ENCODE measurements at places on chromosomes 12 and 14. TPM values are rescaled to one million over a fixed set of nuclear protein-coding genes. Genes with fewer than 3 reads are reported as not detected.

Gene HSPB8
- total RNA-seq: not detected

Gene ADSS1
- total RNA-seq: 5.5 TPM

Gene KRT83
- total RNA-seq: not detected

Gene DPY19L2
- total RNA-seq: 15.4 TPM

Gene DNAI7
- total RNA-seq: 0.82 TPM

Gene SLC25A47
- not detected for total RNA-seq

Gene TMEM52B
- not detected for total RNA-seq

GRCh38 chr14:50085570-50086320, 30.6 kb downstream of the VCPKMT start:
- H3K4me1 ChIP-seq: peaks cover 94% of the 10 kb centered on the region
- no peak for DNase-seq
- H3K36me3 ChIP-seq: no peaks in the 10 kb centered on the region

GRCh38 chr12:52126050-52126604, 46.6 kb downstream of the SMIM41 start:
- H3K4me3 ChIP-seq: no peak overlapping the region
- DNase-seq: no peak
- peak overlapping the region; percentile 19 for H3K27ac ChIP-seq

DNA sequence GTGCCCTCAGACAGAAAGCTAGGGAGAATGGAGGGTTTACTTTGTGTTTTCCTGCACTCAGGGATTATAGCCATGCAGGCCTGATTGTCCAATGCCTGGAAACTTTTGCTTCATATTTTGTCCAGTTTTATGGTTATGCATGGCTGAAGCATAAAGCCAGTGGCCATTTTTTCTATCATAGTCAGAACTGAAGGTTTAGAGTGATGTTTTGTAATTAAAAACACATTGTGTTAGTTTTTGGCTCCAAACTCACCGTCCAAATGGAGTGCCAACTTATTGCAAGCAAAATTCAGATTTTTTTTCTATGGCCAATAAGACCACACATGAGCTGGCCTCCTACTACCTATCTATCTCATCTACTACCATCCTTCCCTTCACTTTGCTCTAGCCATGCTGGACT, 40.2 kb upstream of the ATP2B1 start:
- no peaks in the 10 kb centered on the region for H3K4me1 ChIP-seq
- H3K4me3 ChIP-seq: no peak overlapping the region
- no peaks in the 10 kb centered on the region for H3K36me3 ChIP-seq
- no peaks in the 10 kb centered on the region for H3K27me3 ChIP-seq
- DNase-seq: no peak

DNA sequence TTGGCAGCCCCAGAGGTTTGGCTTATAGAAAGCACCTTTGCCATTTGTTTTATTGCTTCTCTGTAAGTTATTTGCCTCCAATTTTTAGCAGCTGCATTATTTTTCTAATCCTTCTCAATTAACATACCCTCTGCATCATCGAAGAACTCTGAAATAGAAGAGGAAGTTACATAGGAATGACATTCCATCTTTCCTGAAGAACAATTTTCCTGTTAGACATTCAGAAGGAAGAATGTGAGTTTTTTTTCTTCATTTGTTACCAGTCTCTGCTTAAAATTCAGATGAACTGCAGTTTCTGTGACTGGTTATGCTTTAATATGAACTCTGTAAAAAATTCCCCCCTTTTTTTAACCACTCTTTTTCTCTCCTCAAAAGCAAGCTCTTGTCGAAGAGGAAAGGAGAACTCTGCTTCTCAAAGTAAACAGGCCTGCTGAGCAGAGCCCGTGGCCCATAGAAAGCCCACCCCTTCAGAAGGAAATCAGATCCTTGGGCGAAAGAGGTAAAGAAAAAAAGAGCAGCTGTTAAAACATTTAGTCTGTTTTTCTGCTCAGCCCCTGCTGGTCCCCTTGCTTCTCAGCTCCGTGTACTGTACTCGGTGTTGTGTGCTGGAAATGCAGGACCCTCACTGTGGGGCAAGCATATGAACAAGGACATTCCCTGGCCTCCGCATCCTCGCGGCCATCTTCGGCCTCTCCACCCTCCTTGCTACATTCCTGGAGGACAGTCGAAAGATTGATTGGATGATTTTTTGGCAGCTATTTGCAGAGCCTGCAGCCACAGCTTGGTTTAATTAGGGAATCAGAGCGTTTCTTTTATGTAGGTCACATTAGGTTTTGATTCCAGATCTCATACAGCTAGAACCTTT, 164.4 kb upstream of the LRIG3 start:
- peaks cover 12% of the 10 kb centered on the region for H3K27me3 ChIP-seq
- no peak for DNase-seq
- no peaks in the 10 kb centered on the region for H3K36me3 ChIP-seq
- H3K4me1 ChIP-seq: no peaks in the 10 kb centered on the region
- peak overlapping the region; percentile 31 for H3K27ac ChIP-seq
- H3K4me3 ChIP-seq: no peak overlapping the region

DNA sequence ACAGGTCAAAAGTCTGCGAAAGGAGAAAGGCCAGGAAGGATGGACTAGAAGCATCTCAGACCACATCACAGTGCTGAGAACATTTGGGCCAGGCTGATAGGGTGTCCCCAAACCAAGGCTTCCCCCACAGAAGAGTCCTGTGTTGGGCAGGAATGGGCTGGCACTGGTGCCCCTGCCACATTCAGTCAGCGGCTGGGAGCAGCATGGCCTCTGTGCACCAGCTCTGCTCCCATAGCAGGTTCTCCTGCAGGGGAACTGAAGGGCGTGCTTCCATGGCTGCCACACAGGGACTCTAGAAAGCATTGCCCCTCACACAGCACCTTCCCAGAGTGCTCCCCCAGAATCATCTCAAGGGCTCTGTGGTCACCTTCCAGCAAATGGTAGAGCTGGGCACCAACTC, 17.5 kb downstream of the EVL start:
- peak overlapping the region; percentile 97 for H3K27ac ChIP-seq
- no peaks in the 10 kb centered on the region for H3K27me3 ChIP-seq
- H3K4me3 ChIP-seq: peak overlapping the region; percentile 92
- no peak for DNase-seq

GRCh38 chr12:98422359-98422758, 93.0 kb upstream of the TMPO start:
- no peak for DNase-seq
- H3K27me3 ChIP-seq: no peaks in the 10 kb centered on the region
- H3K4me3 ChIP-seq: no peak overlapping the region
- H3K36me3 ChIP-seq: no peaks in the 10 kb centered on the region

GRCh38 chr14:53534841-53535240, 381.7 kb upstream of the DDHD1 start:
- H3K27me3 ChIP-seq: no peaks in the 10 kb centered on the region
- DNase-seq: no peak
- H3K27ac ChIP-seq: no peak overlapping the region
- no peak overlapping the region for H3K4me3 ChIP-seq

GRCh38 chr14:106883218-106883692, 1356.9 kb downstream of the TMEM121 start:
- no peak overlapping the region for H3K27ac ChIP-seq
- DNase-seq: peak; percentile 29
- no peaks in the 10 kb centered on the region for H3K4me1 ChIP-seq
- no peak overlapping the region for H3K4me3 ChIP-seq
- H3K27me3 ChIP-seq: no peaks in the 10 kb centered on the region
- H3K36me3 ChIP-seq: no peaks in the 10 kb centered on the region

GRCh38 chr14:76936483-76936882, 92.0 kb downstream of the IRF2BPL start:
- H3K36me3 ChIP-seq: no peaks in the 10 kb centered on the region
- DNase-seq: no peak
- H3K27me3 ChIP-seq: no peaks in the 10 kb centered on the region
- no peak overlapping the region for H3K4me3 ChIP-seq

- H3K4me3 ChIP-seq: peak within 1 kb of the TSS; percentile 84
- H3K27me3 ChIP-seq: peaks cover 54% of the 10 kb centered on the region
- H3K4me1 ChIP-seq: peaks cover 16% of the 10 kb centered on the region
- H3K36me3 ChIP-seq: no peaks in the 10 kb centered on the region
- peak; percentile 4 for DNase-seq
Measured at GRCh38 chr12:32896432-32897280, at the start of gene PKP2. Gene PKP2 (minus strand): TSS chr12:32896777. CDS start chr12:32896731, 46 bp downstream.

DNA sequence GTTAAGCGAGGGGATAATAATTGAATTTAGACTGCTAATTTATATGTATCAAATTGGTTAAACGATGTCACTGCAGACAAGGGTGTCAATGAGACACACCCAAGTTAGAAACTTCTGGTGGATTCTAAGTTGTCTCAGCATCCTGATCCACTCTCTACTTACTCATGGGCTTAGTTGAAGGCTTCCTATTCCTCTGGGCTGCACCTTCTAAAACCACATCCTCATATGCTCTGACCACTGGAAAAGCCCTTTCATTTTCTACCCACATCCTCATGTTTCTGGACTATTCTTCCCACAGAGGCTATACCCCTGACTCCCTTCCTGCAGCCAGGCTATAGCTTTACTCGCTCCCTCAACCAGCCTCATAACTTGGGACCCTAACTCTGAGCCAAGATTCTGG, 493.8 kb downstream of the VRK1 start:
- H3K27me3 ChIP-seq: no peaks in the 10 kb centered on the region
- no peak overlapping the region for H3K27ac ChIP-seq
- H3K4me1 ChIP-seq: peaks cover 16% of the 10 kb centered on the region
- no peaks in the 10 kb centered on the region for H3K36me3 ChIP-seq
- H3K4me3 ChIP-seq: no peak overlapping the region
- DNase-seq: no peak

DNA sequence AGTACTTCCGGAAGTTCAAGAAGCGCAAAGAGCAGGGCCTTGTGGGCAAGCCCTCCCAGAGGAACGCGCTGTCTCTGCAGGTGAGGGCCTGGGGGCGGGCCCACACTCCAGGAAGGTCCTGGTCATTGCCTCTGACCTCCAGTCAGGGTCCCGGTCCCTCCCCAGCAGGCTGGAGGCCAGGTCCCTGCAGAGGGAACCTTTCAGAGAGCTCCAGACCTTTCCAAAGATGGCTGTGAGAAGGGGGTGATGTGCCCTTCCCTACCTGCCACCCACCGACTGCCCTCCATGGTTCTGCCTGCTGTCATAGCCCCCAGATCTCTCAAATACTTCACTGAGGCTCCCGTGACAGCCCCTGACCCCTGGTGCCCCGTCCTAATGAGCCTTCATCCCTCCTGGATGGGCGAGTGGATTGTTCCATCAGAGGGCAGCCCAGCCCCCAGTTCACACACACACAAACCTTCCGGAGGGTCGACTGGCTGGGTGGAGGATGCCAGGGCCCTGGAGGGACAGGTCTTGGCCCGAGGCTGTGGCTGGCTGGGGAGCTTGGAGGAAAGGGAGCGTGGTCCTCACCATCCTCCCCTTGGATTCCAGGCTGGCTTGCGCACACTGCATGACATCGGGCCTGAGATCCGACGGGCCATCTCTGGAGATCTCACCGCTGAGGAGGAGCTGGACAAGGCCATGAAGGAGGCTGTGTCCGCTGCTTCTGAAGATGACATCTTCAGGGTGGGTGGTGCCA, 117.5 kb upstream of the FKBP4 start:
- H3K27me3 ChIP-seq: no peaks in the 10 kb centered on the region
- no peak for DNase-seq
- H3K36me3 ChIP-seq: no peaks in the 10 kb centered on the region
- no peak overlapping the region for H3K4me3 ChIP-seq
- H3K4me1 ChIP-seq: no peaks in the 10 kb centered on the region
- no peak overlapping the region for H3K27ac ChIP-seq

GRCh38 chr12:105214670-105215375, 21.2 kb downstream of the APPL2 start:
- no peak for DNase-seq
- no peaks in the 10 kb centered on the region for H3K27me3 ChIP-seq
- H3K4me1 ChIP-seq: peaks cover 7% of the 10 kb centered on the region
- H3K27ac ChIP-seq: no peak overlapping the region
- peaks cover 82% of the 10 kb centered on the region for H3K36me3 ChIP-seq

DNA sequence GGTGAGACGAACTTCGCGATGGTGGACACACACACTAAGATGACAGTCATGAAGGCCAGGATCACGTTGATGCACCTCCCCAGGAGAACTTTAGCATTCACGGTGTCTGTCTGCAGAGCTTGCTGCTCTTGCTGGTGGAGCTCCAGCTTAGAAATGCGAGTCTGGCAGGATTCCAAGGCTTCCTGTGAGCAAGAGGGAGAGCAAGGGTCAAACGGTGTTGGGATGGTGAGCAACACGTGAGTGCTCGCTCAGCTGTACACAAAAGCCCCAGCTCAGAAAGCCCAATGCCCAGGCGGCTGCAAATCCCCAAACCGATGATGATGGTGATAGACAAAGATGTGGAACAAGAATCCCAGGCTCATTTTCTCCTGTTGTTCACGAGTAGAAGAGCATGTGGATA, 78.8 kb downstream of the TMCC3 start:
- H3K36me3 ChIP-seq: no peaks in the 10 kb centered on the region
- no peak for DNase-seq
- H3K27ac ChIP-seq: no peak overlapping the region
- H3K4me1 ChIP-seq: no peaks in the 10 kb centered on the region
- H3K4me3 ChIP-seq: no peak overlapping the region

GRCh38 chr14:69763761-69764510, 3.0 kb upstream of the SRSF5 start:
- no peaks in the 10 kb centered on the region for H3K27me3 ChIP-seq
- DNase-seq: no peak
- no peak overlapping the region for H3K4me3 ChIP-seq

DNA sequence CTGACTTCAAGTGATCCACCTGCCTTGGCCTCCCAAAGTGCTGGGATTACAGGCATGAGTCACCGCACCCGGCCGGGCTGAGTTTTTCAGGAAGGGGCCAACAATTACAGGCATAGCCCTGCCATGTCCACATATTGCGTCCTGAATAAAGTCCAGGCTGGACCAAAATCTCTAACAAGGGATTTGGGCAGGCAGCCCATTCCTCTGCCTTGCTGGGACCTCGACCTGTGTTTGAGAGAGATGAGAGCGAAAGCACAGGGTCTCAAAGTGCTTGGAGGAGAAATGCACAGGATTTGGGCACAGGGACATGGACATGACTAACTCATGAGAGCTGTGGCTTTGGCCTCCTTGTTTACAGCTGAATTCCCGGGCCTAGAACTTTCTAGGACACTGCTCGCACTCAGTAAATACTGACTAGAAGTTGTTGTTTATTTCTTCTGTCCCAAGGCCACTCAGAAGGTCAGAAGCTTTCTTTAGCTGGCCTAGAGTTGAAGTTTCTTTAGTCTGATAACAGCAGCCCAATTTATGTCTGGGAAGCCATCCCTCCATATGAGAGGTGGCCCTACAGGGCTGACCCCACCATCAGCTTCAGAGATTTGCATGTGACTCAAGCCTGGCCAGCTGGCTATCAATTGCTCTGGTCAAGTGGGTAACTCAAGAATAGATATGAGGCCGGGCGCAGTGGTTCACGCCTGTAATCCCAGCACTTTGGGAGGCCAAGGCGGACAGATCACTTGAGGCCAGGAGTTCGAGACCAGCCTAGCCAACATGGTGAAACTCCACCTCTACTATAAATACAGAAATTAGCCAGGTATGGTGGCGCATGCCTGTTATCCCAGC, 11.7 kb downstream of the CAMKK2 start:
- no peaks in the 10 kb centered on the region for H3K27me3 ChIP-seq
- H3K36me3 ChIP-seq: no peaks in the 10 kb centered on the region
- peaks cover 16% of the 10 kb centered on the region for H3K4me1 ChIP-seq
- no peak overlapping the region for H3K4me3 ChIP-seq
- DNase-seq: no peak
- H3K27ac ChIP-seq: no peak overlapping the region
